ENCODE measurements at places on chromosomes 11 and 22. TPM values are rescaled to one million over a fixed set of nuclear protein-coding genes. Genes with fewer than 3 reads are reported as not detected.

The PDGFB gene
- total RNA-seq = 29.7 TPM

The POTEH gene
- not detected for total RNA-seq

The FOSL1 gene
- total RNA-seq = 656 TPM

The OR8H3 gene
- not detected for total RNA-seq

The APOBEC3H gene
- 0.87 TPM for total RNA-seq

The NELL1 gene
- not detected for total RNA-seq

The GAL gene
- 32.2 TPM for total RNA-seq

The SMTNL1 gene
- not detected for total RNA-seq

The TSPAN32 gene
- total RNA-seq = not detected

The TSGA10IP gene
- not detected for total RNA-seq

The SYT8 gene
- 4.7 TPM for total RNA-seq

The NNMT gene
- 23.3 TPM for total RNA-seq

The MRGPRE gene
- not detected for total RNA-seq

The LINC01488 gene
- not detected for total RNA-seq

The KCNQ1OT1 gene
- total RNA-seq = 1.5 TPM
